Prostate gland (tissue), 2 donors: ENCODE measurements at places on chromosomes 2 and 18.

DNA sequence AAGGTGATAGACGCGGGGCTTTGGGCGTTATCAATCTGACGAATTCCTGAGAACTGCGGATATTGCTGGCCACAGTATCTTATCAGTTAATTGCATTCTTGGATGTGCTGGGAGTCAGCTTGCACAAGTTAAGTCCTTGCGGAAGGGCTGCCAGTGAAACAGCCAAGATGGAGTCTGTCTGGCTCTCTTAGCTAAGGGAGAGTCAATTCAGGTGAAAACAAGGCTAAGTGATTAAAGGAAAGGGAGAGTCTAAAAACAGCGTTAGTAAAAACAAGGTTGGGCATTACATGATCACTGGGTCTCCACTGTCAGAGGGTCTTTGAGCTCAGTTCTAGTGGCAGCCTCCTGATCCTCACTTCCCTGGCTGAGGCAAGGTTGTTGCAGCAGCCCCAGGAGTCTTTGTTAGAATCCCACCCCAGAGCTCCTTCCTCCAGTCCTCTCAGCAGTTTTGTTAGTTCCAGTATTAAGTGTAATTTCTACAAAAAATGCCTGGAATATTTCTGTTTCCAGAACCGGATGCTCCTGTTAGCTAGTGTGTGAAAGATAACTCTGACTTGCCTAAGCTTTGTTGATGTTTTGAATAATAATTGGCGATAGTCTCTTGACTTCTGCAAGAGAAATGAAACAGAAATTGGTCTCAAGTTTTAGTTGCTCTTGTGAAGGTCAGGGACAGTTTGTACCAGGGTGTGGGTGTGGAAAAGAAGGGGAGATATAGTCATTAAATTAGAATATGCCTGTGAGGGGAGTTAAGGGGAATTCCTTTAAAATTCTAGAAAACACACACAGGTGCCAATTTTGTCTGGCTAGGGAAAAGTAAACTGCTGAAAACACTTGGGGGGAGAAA lies 10.6 kb downstream of the CFLAR start:
- no peak overlapping the region for H3K4me3 ChIP-seq
- H3K27ac ChIP-seq: peak overlapping the region; percentile 45
- H3K36me3 ChIP-seq: no peaks in the 10 kb centered on the region
- H3K4me1 ChIP-seq: peaks cover 5% of the 10 kb centered on the region

GRCh38 chr2:134736167-134736880 lies 17.5 kb upstream of the TMEM163 start:
- no peaks in the 10 kb centered on the region for H3K27me3 ChIP-seq
- H3K27ac ChIP-seq: no peak overlapping the region
- no peaks in the 10 kb centered on the region for H3K4me1 ChIP-seq

DNA sequence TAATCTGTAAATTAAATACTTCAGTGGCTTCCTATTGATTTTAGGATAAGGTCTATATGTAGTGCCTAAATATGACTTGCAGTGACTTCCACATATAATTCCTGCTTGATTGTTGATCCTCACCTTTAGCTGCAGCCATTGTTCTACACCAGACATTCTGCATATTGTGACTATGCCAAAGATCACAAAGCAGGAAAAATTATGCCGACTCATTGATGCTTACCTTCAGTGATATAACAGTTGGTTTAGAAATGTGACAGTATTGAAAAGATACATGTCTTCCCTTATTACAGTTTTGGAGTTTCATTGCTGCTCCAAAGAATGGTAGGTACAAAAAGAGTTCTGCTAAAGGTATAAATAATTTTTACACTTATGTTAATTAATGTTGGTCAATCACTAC lies 12.3 kb upstream of the SPAG16 start:
- no peaks in the 10 kb centered on the region for H3K4me1 ChIP-seq
- H3K36me3 ChIP-seq: no peaks in the 10 kb centered on the region
- H3K4me3 ChIP-seq: no peak overlapping the region
- H3K27ac ChIP-seq: no peak overlapping the region

- H3K27ac ChIP-seq: no peak overlapping the region
- H3K4me3 ChIP-seq: no peak overlapping the region
- DNase-seq: no peak
- H3K36me3 ChIP-seq: no peaks in the 10 kb centered on the region
- H3K4me1 ChIP-seq: no peaks in the 10 kb centered on the region
- no peaks in the 10 kb centered on the region for H3K27me3 ChIP-seq
Observed at GRCh38 chr2:102872388-102872787, 110.6 kb downstream of the TMEM182 start.

GRCh38 chr2:47313141-47313691 lies 89.7 kb upstream of the MSH2 start:
- no peak overlapping the region for H3K27ac ChIP-seq
- no peaks in the 10 kb centered on the region for H3K27me3 ChIP-seq

DNA sequence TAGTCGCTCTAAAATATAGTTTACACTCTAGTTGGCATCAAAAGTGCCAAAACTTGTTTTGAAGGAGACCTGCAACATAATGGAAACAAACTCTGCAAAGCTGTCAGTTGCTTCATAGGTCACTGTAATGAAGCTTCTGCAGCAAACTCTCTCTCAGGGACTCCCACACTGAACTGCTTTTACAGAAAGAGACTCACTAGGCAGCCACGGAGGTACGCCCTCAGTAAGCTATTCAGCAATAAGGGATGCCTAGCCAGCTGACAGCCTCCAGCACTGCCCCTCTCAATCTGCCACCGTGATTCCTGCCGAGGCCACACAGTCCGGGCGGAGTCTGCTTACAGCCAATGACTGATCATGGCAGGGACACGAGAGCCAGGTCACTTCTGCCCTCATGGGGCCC lies 51.1 kb downstream of the COLEC12 start:
- DNase-seq: peak; percentile 47
- no peaks in the 10 kb centered on the region for H3K36me3 ChIP-seq
- H3K27ac ChIP-seq: peak overlapping the region; percentile 41
- H3K4me1 ChIP-seq: no peaks in the 10 kb centered on the region
- no peak overlapping the region for H3K4me3 ChIP-seq
- H3K27me3 ChIP-seq: no peaks in the 10 kb centered on the region

DNA sequence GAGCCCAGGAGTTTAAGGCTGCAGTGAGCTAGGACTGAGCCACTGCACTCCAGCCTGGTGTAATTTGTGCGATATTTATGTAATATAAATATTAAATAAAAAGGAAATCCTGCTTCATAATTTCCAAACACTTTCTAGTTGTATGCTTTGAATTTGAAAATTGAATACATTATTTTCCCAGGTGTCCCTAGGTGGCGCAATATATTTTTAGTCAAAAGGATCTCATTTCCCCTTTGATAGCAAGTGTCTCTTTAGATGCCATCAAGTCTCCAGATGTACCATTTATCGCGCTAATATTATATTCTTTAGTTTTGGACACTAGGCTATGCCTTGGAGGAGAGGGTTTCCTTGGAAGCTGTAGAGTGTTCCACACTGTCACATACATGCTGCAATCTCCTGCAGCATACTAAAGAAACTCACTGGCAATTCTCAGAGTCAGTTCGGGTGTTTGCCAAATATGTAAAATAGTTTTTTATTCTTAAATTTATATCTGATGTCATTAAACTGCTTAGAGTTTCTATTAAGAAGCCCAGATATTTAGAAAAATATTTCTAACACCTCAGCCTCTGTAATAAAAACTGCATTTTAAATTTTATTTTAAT lies 5.6 kb upstream of the WDR7 start:
- no peak overlapping the region for H3K4me3 ChIP-seq
- DNase-seq: no peak
- no peaks in the 10 kb centered on the region for H3K4me1 ChIP-seq
- H3K27ac ChIP-seq: no peak overlapping the region
- H3K27me3 ChIP-seq: no peaks in the 10 kb centered on the region
- no peaks in the 10 kb centered on the region for H3K36me3 ChIP-seq

GRCh38 chr18:39946623-39947061 lies 2008.4 kb upstream of the PIK3C3 start:
- no peaks in the 10 kb centered on the region for H3K4me1 ChIP-seq
- H3K27me3 ChIP-seq: no peaks in the 10 kb centered on the region
- peak; percentile 8 for DNase-seq
- H3K27ac ChIP-seq: no peak overlapping the region
- no peak overlapping the region for H3K4me3 ChIP-seq
- H3K36me3 ChIP-seq: no peaks in the 10 kb centered on the region

- no peaks in the 10 kb centered on the region for H3K27me3 ChIP-seq
- no peak for DNase-seq
- no peaks in the 10 kb centered on the region for H3K36me3 ChIP-seq
- H3K27ac ChIP-seq: peak overlapping the region; percentile 79
- H3K4me3 ChIP-seq: peak overlapping the region; percentile 24
Observed at GRCh38 chr2:119305497-119306195, 61.0 kb downstream of the C2orf76 start.

DNA sequence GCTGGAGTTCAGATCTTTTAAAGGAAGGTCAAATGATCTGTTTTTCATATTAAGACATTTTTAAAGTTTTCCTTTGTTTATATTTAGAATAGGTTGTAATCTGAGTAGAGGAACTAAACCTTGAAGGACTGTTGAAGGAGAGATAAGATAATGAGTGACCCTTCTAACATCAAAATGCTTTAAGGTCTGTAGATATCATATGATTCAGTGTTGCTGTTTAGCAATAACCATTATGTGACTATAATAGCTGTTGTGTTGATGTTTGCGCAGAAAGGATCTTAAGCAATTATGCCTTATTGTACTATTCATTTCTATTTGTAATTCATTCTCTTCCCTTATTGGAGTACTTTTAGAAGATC lies 60.0 kb downstream of the SLC16A14 start:
- H3K36me3 ChIP-seq: no peaks in the 10 kb centered on the region
- H3K27me3 ChIP-seq: no peaks in the 10 kb centered on the region
- no peak overlapping the region for H3K27ac ChIP-seq
- H3K4me1 ChIP-seq: no peaks in the 10 kb centered on the region

DNA sequence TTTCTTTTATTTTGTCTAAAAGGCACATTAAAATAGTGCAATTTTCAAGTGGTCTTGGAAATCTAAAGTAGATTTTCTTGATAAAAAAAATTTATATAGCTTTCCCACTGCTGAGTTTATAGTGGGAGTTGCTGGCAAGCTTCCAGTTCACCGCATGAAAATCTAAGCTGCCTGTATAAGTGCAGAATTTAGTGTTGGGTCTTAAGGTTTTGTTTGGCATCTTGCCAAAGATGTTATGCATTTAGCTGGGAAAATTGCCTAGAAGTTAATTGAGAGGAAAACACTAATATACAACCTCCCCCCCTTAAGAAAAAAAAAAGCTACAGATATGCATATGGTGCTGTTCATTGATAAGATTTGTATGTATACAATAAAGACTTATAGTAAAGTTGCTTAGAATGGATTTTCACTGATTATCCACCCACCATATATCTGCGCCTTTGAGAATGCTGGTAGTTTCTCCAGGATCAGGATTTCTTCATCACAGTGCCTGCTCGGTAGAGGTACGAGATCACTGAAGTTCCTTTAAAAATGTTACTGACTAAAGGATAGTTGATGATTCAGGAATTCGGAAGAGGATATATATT lies 803.2 kb upstream of the POU3F3 start:
- H3K4me3 ChIP-seq: no peak overlapping the region
- H3K27me3 ChIP-seq: no peaks in the 10 kb centered on the region
- no peaks in the 10 kb centered on the region for H3K36me3 ChIP-seq
- H3K27ac ChIP-seq: no peak overlapping the region
- no peak for DNase-seq

DNA sequence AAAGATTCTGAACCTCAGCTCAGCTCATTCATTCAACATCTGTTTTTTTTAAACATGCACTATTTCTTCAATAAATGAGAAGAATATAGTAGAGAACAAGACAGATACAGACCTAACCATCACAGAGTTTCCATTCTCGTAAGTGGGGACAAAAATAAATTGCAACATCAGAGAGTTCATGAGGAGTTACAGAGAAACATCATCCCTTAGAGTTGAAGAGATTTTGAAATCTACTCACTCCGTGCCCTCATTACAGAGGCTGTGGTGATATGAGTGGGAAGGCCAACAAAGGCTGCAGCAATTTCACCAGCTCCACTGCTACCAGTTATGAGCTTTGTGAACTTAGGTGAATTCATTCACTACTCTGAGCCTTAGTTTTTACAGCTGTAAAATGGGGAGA lies 399.3 kb downstream of the BCL11A start:
- no peaks in the 10 kb centered on the region for H3K4me1 ChIP-seq
- no peaks in the 10 kb centered on the region for H3K36me3 ChIP-seq
- H3K4me3 ChIP-seq: no peak overlapping the region
- no peak overlapping the region for H3K27ac ChIP-seq
- no peaks in the 10 kb centered on the region for H3K27me3 ChIP-seq

GRCh38 chr2:161839926-161840325 lies 215.7 kb downstream of the SLC4A10 start:
- no peak overlapping the region for H3K27ac ChIP-seq
- H3K4me1 ChIP-seq: no peaks in the 10 kb centered on the region
- H3K4me3 ChIP-seq: no peak overlapping the region
- H3K36me3 ChIP-seq: no peaks in the 10 kb centered on the region
- DNase-seq: no peak

DNA sequence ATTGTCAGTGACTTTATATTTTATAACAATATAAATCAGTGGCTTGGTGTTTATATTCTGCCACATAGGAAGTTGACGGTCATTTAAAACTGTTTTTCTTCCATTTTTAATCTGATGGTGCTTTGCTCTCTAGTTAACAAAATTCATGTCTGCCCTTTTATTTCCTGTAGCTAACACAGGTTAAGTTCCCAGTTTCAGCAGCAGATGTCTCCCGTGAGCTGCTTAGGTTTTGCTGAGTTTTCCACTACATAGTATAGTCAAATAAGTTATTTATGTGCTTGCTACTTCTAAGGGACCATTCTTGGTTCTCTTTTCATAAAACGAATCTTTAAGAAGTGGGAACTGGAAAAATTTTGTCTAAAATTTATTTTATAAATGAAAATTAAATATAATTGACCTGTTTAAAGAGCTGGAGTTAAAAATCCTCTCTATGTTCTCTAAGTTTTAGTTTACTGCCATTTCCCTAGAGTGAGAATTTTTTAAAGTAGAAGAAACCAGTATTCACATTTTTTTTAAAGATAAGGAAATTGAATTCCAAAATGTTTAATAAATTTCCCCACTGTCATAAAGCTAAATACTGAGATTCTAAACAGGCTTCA lies 20.6 kb downstream of the HTR2B start:
- H3K27ac ChIP-seq: no peak overlapping the region
- no peaks in the 10 kb centered on the region for H3K4me1 ChIP-seq
- no peak overlapping the region for H3K4me3 ChIP-seq
- no peaks in the 10 kb centered on the region for H3K27me3 ChIP-seq
- H3K36me3 ChIP-seq: peaks cover 5% of the 10 kb centered on the region
- DNase-seq: peak; percentile 33

- H3K36me3 ChIP-seq: no peaks in the 10 kb centered on the region
- no peaks in the 10 kb centered on the region for H3K27me3 ChIP-seq
- no peak overlapping the region for H3K4me3 ChIP-seq
- H3K4me1 ChIP-seq: no peaks in the 10 kb centered on the region
- no peak overlapping the region for H3K27ac ChIP-seq
- DNase-seq: no peak
Observed at GRCh38 chr2:5969303-5969702, 277.1 kb downstream of the SOX11 start.

GRCh38 chr2:212607080-212607479 lies 68.5 kb upstream of the ERBB4 start:
- DNase-seq: no peak
- no peaks in the 10 kb centered on the region for H3K4me1 ChIP-seq
- no peaks in the 10 kb centered on the region for H3K27me3 ChIP-seq
- no peaks in the 10 kb centered on the region for H3K36me3 ChIP-seq
